Activated T-helper 1 cell treated with Interleukin-2 at 50 U/mL for 16 hours (primary cell): ENCODE measurements at places on chromosomes 5 and 9.

DNA sequence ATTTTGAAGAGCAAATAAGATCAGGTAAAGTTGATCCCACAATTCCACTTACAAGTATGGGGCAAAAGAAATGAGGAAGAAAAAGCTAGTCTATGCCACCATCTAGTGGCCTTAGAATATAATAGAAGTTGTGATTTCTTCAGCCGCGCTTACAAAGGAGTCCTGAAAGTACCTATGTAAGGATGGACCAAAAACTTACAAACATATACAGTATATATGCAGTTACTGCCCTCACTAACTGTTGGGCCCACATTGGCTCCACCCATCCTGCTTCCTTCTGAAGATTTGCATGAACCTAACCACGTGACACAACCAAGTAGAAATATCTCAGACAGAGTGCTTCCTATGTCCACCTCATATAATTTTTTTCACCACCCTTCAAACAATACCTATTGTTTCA is 11.7 kb upstream of the OR13D1 start:
- no peak for DNase-seq

GRCh38 chr9:38233343-38233742 is 159.2 kb upstream of the ALDH1B1 start:
- no peak for DNase-seq

DNA sequence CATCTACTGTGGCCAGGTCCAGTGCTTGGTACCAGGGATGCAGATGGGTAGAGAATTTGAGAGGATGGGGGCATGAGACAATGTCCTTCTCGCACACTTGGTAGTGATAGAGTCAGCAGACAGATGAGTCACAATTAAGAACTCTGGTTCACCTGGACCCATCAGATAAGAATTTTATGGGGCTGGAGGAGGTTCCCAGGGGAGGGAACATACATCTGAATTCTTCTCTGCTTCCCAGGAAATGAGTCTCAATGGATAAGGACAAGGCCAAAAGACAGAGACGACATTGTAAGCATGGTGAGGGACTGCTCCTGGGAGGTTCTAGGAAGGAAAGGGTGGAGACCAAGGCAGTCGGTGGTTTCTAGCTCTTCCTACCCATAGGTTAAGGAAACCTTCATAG is 5.3 kb downstream of the SLC4A9 start:
- no peak for DNase-seq

GRCh38 chr5:113054899-113055298 is 78.3 kb downstream of the DCP2 start:
- DNase-seq, result no peak

- DNase-seq, result peak; percentile 35
These were observed 97.7 kb upstream of the MVB12B start for GRCh38 chr9:126228781-126229444.

DNA sequence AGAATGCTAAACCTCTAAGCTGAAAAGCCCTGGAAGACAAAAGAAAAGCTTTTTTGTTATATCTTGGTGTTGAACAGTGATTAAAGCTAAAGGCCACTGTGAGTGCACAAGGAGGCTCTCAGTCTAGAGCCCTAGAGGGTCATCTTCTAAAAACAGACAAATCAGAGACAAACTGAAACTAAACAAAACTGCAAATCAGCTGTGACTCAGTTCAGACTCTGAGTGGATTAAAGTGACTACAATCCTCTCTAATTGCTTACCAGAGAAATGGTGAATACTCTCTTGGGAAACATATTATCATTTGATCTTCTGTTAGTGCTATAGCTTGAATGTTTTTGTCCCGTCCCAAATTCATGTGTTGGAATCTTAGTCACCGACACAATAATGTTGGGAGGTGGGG is 491.9 kb downstream of the CDH18 start:
- DNase-seq, result no peak

DNA sequence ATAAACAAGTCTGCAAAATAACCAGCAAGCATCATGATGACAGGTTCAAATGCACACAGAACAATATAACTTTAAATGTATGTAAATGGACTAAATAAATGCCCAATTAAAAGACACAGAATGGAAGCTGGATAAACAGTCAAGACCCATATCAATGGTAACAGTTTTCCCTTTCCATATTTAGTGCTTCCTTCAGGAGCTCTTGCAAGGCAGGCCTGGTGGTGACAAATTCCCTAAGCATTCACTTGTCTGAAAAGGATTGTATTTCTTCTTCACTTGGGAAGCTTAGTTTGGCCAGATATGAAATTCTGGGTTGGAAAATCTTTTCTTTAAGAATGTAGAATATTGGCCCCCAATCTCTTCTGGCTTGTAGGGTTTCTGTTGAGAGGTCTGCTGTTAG is 120.2 kb upstream of the RASA1 start:
- DNase-seq, result no peak

DNA sequence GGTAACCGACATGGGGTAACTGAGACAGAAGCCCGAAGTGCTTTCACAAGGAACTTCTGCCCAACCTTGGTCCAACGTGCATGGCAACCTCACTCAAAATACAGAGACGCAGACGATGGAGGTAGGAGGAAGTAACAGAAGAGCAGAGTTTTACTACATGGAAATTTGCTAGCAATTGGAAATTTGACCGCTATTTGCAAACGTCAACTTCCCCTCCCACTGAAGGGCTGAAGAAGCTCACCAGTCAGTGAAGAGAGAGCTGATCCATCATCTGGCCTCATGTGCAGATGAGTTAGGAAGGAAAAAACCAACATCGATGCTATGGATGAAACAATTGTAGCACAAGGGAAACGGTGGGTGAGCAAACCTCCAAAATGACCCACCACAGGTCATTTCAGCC is 196.7 kb downstream of the RGS3 start:
- DNase-seq, result no peak

GRCh38 chr9:88791105-88791805 is 200.0 kb upstream of the S1PR3 start:
- no peak for DNase-seq

DNA sequence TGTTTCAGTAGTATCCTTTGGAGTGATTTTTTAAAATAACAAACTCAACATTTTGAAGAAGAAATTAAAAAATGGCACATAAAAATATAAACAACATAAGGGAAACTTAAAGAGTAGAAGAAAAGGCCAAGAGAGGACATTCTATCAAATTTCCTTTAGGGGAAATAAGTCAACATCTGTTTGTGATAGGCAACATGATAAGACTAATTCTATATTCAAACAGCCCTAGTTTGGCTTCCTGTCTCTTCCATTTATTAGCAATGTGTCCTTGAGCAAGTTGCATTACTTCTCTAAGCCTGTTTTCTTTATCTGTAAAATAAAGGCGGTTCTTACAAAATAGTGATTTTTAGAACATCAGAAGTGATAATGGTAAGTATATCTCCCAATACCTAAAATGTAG is 24.7 kb downstream of the TYRP1 start:
- DNase-seq, result no peak

DNA sequence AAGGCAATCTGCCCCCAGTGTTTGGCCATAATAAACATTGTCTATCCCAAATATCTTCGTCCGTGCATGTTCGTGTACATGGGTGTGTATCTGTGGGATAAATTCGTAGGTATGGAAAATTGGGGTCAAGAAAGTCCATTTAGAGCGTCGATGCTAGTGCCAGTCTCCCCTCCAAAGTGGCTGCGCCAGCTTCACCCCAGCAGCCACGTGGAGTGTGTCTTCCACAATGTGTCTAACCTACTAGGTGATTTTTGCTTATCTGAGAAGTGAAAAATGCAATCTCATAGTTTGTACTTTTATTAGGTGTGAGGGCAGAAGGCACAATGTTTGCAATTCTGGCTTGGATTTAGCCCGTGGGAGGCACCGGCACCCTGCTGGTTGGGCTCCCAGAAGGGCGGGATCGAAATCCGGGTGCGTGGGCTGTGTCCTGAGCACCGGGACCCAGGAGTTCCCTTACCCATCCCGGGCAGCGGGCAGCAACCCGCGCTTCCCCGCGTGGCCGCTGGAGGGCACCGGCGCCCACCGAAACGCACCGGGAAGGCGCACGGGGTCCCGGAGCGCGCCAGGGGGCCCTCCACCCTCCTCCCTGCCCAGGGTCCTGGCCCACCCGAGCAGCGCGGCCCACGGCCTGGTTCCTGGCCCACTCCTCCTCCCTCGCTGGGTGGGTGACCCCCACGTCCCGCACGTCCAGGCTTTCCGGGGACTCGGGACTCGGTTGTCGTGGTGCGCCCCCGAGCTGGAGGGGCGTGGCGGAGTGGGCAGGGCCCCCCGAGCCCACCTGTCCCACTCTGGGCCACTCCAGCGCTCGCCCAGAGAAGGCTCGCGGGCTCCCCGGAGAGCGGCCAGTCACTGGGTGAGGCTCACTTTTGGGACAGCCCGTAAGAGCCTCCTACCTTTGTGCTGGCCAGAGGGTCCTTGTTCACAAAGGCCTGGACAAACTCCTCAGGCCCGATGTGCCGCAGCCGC is 55.4 kb upstream of the RNF130 start:
- DNase-seq, result no peak

DNA sequence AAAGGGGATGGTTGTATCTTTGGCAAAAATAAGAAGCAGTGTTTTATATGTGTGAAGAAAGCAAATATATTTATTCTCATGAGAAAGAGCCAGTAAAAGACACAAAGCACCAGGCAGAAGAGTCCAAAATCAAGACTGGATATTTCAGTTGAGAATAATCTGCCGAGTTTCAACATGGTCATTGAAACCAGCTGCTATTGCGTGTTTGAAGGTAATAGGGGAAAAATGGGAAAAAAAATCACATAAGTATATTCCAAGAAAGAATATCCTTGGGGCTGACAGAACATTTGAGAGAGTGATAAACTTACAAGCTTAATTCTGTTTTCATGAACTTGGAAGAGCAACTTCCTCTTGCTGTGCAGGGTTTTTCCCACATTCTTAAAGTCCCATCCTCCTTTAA is 79.9 kb downstream of the ISOC1 start:
- no peak for DNase-seq

GRCh38 chr9:96044401-96044800 is 168.9 kb downstream of the ERCC6L2 start:
- DNase-seq, result no peak

GRCh38 chr5:91139572-91140200 is 243.4 kb downstream of the ARRDC3 start:
- DNase-seq, result no peak

DNA sequence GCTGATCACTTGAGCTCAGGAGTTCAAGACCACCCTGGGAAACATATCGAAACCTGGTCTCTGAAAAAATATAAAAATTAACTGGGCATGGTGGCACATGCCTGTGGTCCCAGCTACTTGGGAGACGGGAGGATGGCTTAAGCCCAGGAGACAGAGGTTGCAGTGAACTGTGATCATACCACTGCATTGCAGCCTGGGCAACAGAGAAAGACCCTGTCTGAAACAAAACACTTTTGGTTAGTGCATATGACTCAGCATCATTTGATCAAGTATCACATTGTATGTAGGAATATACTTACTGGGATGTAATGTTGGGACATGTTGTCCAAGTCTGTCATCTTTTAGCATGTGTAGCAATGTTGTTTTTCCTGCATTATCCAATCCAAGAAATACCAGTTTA is 12.0 kb downstream of the SAR1B start:
- DNase-seq, result no peak

- no peak for DNase-seq
These were observed 64.6 kb upstream of the SIMC1 start for GRCh38 chr5:176173647-176174046.

- no peak for DNase-seq
These were observed 102.4 kb downstream of the PCSK1 start for GRCh38 chr5:96330530-96331140.

- no peak for DNase-seq
These were observed 93.2 kb upstream of the NR5A1 start for GRCh38 chr9:124600407-124600806.

DNA sequence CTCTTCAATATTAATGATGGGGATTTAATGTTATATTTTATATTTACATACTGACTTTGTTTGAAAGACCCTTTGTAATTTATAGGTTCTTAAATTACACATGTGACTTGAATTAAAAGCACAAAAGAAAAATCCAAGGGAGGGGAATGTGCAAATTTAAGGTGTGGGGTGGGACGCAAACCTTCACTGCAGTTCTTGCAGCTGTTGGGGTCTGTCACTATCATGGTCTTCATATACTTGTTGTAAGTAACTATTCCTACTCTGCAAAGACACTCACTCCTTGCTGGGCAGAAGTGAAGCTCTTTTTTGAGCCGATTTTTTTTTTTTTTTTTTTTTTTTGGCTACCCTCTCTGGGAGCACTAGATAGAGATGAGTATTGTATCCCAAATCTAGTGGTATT is 505.3 kb downstream of the ARHGEF28 start:
- no peak for DNase-seq

DNA sequence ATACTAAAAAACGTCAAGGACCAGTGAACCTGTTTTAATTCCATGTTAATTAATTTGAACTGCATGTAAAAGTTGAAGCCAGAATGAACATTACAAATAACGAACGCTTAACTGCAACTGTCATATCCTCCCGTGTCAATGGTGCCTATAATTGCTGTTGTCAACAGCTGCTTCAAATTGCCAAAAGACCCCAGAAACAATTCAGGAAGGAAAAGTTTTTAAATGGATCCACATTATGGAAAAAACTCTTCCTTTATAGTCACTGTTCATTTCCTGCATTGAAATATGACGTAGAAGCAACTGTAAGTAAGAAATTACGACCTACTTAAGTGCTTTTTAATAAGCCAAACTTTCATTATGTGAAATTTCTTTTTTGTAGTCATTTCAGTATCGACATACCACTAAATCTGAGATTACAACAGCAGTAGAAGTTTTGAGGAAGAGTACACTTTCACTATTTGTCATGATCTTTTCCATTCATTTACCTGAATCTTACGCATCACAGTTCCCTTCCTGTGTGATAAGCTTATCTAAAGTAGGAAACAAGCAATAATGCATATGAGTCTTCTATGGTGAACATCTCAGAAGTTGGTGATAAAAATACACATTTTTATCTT is 37.8 kb downstream of the MEF2C start:
- no peak for DNase-seq

DNA sequence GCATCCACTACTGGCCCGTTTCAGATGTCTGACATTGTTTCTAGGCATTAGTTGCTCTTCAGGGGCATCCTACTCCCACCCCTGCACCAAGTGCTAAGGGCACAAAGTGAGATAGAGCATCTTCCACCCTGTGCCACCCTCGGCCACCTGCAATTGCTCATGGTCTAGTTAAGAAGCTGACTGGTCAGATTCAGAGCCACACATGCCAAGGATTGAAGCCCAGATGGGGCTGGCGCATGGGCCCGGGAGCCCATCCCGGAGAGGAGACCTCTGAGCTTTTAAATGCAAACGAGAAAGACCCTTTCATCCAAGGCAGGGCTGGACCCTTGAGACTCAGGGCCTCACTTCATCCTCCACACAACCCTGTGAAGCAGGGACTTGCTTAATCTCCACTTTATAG is 28.5 kb downstream of the HRH2 start:
- no peak for DNase-seq

- no peak for DNase-seq
These were observed 82.1 kb upstream of the PITX1 start for GRCh38 chr5:135116160-135116561.

DNA sequence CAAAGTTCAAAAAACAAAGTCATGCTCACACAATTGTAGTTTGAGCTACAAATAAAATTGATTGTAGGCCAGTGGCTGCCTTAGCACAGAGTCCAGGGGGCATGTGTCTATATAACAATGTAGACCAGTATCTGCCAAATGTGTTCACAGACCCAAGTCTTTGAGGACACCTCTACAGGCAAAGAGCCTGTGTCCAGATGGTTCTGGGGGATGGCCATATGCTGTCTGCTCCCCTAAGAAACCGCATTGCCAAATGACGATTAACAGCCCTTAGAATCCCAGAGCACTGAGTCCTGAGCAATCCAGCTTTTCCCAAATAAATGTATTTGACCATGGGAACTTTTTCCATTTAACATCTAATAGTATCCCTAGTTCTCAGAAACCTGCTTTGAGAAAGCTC is 169.6 kb downstream of the ADCY2 start:
- no peak for DNase-seq

- no peak for DNase-seq
These were observed 140.4 kb upstream of the EGFLAM start for GRCh38 chr5:38117784-38118479.
